Stimulated activated CD8-positive, alpha-beta memory T cell treated with anti-CD3 and anti-CD28 coated beads, Interleukin-15, amount 100 ng/mL, for 4 hours (primary cell): ENCODE measurements at places on chromosomes 3 and 15.

- DNase-seq = no peak
These were observed 32.6 kb upstream of the SHC4 start for GRCh38 chr15:48996276-48996675.

- no peak for DNase-seq
These were observed 5.9 kb upstream of the FMN1 start for GRCh38 chr15:33200444-33200843.

- DNase-seq = no peak
These were observed 608.2 kb upstream of the CCDC54 start for GRCh38 chr3:106768941-106769480.

- no peak for DNase-seq
These were observed 598.6 kb upstream of the TBL1XR1 start for GRCh38 chr3:177795859-177796258.

DNA sequence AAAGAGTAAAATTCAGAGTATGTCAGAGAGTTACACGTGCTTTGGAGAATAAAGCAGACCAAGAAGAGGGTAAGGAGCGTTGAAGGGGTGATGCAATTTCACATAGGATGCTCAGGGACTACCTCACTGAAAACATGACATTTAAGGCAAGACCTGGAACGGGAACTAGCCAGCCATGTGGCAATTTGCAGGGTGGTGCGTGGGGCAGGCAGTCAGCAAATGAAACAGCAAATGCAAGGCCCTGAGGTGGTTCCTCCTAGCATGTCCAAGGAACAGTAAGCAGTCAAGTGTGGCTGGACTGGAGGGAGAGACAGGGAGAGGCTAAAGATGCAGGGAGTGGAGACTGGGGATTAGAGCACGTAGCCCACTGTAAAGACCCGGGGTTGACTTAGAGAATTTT is 146.1 kb upstream of the LPP start:
- no peak for DNase-seq

- DNase-seq = peak; percentile 12
These were observed 2.1 kb downstream of the TLE3 start for GRCh38 chr15:70095408-70096214.

DNA sequence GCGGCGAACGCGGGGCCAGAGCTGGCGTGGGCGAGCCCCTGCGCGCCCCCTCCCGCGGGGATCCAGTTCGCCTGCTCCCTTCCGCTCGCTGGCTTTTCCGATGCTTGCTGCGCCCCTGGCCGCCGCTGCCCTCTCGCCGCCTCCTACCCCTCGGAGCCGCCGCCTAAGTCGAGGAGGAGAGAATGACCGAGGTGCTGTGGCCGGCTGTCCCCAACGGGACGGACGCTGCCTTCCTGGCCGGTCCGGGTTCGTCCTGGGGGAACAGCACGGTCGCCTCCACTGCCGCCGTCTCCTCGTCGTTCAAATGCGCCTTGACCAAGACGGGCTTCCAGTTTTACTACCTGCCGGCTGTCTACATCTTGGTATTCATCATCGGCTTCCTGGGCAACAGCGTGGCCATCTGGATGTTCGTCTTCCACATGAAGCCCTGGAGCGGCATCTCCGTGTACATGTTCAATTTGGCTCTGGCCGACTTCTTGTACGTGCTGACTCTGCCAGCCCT is 721 bp downstream of the P2RY1 start:
- no peak for DNase-seq

GRCh38 chr3:60282866-60283265 is 968.4 kb downstream of the FHIT start:
- DNase-seq = no peak

- no peak for DNase-seq
These were observed 22.8 kb downstream of the GAP43 start for GRCh38 chr3:115646027-115646690.

DNA sequence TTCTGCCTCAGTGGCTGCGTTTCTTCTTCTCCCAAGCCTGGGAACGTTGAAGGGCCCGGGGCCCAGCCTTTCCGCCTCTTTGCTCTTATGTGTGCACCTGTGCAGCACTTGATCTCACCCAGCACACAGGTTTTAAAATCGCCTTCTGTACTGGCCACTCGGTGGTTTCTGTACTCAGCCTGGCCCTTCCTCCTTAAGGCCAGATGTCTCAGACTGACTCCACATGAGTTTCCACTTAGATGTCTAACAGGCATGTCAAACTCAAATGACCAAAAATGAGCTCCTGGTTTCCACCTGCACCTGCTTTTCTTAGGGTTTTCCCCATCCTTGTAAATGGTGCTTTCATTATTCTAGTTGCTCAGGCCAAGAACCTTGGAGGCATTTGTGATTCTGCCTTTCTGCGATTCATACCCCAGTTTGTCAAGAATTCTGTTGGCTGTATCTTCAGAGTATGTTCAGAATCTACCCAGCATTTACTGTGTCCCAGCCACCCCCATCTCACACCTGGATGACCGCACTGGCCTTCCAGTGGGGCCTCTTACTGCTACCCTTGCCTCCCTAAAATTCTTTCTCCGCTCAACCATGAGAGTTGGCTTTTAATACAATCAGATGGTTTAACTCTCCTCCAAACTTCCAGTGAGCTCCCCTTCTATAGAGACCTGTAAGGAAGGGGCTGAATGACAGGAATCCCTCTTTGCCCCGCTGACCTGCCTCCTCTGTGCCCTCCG is 2.2 kb upstream of the TRAK1 start:
- DNase-seq = no peak

- DNase-seq = no peak
These were observed 485.3 kb downstream of the PDCD6IP start for GRCh38 chr3:34283751-34284150.

DNA sequence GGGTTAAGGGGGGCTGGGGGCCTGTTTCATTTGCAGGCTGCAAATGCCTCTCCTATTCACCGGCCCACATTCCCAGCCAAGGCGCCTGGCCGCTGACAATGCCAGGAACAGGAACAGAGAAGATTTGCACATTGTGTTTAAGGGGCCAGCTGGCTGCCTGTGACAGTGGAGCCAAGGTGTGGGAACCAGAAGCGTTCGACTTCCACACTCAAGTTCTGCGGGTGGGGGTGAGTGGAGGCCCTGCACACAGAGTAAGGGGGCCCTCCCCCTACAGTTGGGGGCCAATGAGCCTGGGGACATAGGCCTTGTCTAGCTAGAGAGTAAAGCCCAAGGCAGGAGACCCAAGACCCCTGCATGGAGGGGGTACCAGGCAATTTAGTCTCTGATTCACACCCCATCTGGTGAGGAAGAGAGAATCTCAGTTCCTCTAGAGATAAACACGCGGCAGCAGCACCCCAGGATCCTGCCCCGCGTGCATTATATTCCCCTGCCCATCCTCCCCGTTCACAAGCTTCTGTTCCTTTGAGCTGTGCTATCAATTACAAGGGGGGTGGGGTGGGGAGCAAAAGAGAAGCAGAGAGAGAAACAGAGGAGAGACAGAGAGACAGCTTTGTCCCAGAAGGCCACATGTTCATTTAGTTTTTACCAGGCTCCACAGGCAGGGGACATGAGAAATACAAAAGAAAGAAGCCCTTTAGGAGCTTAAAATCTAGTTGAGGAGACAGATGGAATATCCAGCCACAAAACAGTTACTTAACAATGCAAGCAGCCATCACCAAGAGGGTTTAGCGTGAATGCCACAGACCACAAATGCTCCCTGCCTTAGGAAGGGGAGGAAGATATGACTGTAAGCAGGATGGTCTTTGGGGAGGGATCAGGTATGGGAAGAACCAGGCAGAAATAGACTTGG is 9.2 kb downstream of the IGDCC3 start:
- DNase-seq = no peak

DNA sequence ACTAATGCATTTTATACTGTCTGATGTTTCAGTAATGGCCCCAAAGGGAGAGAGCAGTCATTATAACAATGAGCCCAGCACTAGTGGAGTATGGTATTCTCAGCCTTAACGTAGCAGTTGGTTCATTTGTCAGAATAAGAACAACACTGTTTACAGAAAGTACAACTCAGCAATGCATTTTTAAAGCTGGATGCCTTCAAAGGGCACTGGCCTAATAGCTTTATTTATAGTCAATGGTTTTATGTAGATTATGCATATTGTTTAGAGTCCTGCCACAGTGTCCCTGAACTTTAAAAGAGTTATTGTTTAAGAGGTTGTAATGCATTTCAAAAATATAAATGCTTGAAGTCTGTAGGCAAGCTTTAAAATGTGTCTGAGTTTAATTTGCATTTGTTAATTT is 211.1 kb downstream of the MCTP2 start:
- no peak for DNase-seq

DNA sequence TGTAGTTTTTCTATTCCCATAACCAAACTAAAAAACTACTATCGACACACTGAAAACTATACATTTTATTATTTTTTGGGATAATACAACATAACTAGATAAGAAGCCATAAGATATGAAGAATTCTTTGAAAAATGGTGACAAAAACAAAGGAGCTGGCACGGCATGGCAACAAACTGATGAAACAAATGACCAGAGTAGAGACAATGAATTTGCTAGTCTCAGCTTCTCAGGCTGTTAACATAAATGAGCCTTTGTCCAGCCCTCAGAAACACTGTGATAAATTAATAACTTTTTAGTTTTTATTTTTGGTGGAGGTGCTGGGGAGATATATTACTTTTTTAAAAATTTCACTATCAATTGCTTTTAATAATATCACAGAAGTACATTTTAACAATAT is 100.7 kb downstream of the SMARCC1 start:
- no peak for DNase-seq

- DNase-seq = no peak
These were observed 79.4 kb upstream of the PRR23E start for GRCh38 chr3:127113571-127113891.

GRCh38 chr3:127700406-127700805 is 27.7 kb downstream of the ABTB1 start:
- no peak for DNase-seq

GRCh38 chr3:42062464-42062863 is 28.7 kb upstream of the TRAK1 start:
- DNase-seq = no peak

DNA sequence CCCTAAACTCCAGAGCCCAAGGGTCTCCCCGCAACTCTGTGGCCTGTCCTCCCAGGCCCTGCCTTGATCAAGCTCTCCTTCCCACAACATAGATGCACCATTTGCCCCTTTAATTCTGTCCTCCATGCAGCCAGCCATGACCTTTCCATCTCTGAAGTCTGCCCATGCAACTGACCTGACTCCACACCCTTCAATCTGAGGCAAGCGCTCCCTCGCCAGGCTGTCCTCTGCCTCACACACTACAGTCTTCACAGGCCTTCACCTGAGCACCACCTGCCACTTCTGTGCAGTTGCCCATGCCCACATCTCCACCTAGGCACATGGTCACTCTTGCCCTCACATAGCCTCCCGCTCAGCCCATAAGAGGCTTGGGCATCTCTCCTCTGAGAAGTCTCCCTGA is 244.0 kb downstream of the OCA2 start:
- DNase-seq = no peak

DNA sequence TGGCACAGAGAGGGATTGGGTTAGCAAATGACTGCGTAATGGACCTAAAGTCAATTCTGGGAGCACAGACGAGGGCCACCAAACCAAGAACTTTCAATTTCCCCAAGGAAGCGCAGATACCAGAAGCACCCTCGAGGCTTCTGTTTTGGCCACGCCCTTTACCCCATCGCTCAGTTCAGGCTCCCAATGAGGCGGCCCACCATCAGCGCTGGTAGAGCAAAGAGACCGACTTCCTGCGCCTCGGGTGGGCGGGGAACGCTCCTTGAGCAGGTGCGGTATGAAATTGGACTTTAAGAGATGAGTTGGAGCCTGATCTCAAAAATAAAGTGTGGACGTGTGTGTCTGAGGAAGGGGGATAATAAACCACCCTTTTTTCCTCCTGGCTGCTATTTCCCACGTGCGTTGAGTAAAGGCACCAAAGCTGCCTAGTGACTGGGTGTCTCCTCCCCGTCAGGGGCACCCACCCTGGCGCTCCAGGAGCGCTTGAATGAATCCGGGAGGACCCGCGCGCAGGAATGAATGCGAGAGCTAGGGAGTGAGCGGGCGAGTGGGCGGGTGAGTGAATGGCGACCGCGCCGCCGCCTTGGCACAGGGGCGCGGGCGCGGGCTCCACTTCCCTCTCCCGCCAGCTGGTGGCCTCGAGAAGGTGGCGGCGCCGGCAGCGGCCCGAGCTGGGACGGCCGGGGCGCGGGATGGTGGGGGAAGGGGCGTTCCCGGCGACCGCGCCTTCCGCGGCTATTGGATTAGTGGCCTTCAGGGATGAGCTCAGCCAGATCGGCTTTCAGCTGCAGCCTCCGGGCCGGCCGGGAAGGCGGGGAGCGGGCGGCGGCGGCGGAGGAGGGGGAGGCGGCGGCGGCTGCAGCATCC is at the start of gene SPSB4:
Gene SPSB4, plus strand, starts transcription at position 772 of the 867 bp plus-strand sequence. CDS start 14,758 bp downstream, outside the sequence.
- DNase-seq = no peak
